ENCODE measurements at places on chromosomes 4 and X.

GRCh38 chr4:7021930-7022664 lies 21.1 kb upstream of the TADA2B start:
- peak; percentile 82 for DNase-seq

- no peak for DNase-seq
Observed at GRCh38 chr4:186082221-186082620, 13.3 kb downstream of the TLR3 start.

GRCh38 chr4:69823481-69824186 lies 36.3 kb downstream of the SULT1E1 start:
- DNase-seq: no peak

DNA sequence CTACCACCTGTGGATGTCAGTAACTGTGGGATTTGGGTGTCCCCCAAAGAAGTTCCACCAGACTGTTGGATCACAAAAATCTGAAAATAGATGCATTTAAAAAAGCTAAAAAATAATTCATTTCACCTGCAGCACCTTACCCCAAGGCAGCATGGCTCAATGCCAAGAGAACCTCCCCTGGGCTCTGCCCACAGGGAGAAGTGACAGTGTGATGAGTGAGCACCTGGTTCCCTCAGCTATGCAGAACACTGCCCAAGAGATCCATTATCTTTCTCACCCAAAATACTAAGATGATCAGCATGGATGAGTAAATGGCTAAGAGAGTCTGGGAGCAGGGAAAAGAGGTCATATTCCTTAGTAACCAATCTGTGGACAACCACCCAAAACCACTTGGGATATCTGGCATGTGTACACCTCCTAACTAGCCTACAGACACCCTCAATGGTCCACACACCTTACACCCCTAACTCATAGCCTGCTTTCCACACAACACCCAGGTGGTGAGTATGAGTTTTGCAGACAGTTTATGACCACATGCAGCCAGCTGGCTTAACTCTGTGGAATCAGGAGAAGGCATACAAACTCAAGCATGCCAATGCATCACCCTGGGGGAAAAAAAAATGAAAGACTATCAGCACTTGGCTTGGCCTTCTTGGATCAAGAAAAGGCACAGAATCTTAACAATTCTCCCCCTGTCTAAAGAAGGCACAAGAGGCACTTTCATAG lies 416.5 kb upstream of the SMIM31 start:
- no peak for DNase-seq

DNA sequence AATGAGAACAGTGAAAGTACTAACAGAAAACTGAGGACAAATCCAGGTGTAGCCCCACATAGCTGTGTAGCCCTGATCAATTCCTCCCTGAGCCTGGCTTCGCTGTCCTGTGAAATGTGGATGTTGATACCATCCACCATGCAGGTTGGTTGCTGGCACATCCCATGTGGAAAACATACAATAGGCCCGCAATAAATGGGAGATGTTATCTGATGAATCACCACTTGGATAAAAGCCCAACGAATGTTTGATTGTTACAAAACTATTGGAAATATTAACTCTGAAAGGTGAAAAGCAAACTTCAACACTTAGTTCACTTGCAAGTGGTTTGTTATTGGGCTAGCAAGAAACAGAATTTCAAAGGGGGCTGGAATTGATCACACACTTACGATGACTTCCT lies 186.3 kb upstream of the FTHL17 start:
- DNase-seq: no peak

- no peak for DNase-seq
Observed at GRCh38 chrX:67700602-67701001, 156.8 kb downstream of the AR start.

- no peak for DNase-seq
Observed at GRCh38 chr4:159175989-159176375, 73.1 kb downstream of the RAPGEF2 start.

GRCh38 chr4:23874536-23874901 lies 15.3 kb downstream of the PPARGC1A start:
- DNase-seq: no peak

DNA sequence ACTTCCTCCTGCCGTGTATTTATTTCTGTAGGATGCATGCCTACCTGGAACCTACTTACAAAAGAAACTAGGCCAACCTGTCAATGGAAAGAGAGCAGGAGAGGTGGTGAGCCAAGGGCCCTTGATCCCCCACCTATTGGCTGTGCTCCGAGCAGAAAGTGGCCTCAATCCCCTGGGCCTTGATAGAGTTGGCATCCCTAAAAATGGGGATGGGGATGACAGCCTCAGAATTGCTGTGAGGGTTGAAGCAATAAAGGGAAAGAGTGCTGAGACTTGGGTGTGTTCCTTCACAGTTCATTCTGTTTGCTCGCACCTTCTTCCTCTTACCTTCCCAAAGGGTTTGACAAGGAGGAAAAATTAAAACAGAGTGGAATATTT lies 314.7 kb downstream of the STK32B start:
- no peak for DNase-seq

DNA sequence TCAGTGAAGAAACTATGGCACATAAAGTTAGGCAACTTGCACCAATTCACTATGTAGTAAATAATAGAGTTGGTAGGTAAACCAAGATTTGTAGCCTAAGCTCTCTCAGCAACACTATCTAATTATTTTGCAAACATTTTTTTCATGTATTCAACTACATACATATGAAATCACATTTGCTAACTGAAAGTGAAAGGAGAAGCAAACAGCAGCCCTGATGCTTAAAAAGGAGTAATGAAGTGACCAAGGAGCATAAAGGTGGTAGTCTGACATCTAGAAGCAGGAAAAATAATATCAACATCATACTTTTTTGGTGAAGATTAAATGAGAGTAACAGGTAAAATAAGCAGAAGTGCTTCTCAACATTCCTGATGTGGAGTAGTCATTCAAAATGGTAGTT lies 603.7 kb downstream of the GRXCR1 start:
- no peak for DNase-seq

DNA sequence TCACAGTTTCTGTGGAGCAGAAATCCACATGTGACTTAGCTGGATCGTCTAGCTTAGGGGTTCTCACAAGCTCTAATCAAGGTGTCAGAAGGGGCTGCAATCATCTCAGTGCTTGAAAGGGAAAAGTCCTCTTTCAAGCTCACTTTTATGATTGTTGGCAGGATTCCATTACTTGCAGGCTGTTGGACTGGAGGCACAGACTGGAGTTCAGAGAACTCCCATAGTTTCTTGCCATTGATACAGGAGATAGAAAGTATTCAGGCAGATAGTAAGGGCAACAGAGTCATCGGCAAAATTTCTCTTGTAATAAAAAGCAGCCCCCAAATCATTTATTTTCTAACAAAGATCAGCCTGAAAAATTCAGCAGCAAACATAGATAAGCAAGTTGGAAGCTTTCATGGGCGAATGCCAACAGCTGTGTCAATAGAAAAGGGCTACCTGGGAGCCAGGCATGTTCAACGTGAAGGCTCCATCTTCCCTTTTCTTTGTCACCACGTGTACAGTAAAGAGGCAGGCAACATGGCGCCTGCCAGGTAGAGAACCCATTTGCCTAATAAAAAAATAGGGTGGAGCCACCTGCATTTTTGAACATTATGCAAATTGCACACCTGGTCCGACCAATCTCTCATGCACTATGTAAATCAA lies 64.4 kb downstream of the CXCL13 start:
- DNase-seq: no peak

DNA sequence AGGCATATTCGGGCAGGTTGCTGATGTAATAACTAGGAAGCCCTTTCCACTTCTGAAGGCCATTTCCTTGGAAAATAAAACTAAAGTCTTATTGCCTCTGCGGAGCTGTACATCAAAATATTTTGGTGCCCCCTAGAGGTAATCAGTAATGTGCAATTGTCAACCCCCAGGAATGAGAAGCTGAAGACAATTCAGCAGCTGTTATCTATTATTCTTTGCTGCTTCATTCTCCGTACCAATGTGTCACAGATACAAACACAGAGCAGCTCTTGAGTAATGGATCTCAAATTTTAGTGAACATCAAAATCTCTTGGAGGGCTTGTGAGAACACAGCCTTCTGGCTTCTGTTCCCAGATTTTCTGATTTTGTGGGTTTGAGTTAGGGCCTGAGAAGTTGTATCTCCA lies 3.5 kb upstream of the SLIT2 start:
- DNase-seq: peak; percentile 86

DNA sequence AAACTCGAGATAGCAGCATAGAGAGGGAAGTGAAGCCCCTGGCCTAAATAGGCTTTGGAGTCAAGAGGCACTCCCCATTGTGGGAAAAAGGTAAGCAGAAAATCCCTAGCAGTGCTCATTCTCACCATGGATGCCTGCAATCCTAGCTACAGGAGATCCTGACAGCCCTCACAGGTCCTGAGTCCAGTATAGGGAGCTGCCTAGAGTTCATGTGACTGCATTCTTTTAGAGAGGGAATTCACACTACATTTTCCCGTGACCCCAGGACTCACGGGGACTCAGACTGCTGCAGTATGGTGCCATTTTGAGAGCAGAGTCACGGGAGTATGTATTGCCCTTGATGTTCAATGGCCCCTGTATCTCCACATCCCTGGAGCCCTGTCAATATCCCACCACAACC lies 82.4 kb downstream of the MAGED1 start:
- DNase-seq: no peak

GRCh38 chrX:132900633-132901293 lies 57.7 kb downstream of the HS6ST2 start:
- DNase-seq: no peak

- no peak for DNase-seq
Observed at GRCh38 chr4:42078184-42078801, 74.2 kb downstream of the BEND4 start.

- DNase-seq: no peak
Observed at GRCh38 chr4:48896845-48897244, 9.7 kb downstream of the OCIAD2 start.

DNA sequence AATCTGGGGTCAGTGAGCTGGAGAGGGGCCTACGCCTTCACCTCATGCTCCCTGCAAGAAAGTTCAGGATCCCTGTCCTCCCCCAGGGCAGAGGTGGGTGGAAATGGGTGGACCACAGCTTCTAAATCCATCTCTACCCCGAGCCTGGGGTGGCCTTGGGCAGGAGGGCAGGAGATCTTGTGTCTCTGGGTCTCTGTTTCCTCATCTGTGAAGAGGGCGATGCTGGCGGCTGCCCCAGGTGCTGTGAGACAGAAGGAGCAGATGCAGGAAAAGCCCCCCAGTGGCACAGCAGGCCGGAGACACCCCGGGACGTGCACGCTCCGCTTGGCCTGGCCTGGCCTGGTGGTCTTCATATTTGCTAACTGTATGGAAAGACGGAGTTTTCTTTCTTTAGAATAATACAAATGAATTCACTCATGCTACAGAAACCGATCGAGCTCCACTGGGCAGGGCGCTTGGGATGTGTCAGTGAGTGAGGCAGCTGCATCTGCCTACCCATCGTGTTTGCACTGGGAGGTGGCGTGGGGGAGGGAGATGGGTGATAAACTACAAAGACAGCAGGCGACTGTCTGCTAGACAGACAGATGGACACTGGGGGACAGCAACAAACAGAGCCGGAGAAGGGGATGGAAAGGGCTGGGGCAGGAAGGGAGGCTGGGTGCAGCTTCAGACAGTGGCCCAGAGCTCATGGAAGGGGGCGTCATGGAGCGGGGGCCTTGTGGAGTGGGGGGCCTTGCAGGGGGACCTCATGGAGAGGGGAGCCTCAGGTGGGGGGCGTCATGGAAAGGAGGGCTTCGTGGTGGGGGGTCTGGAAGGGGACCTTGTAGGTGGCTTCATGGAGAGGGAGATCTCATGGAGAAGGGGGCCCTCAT lies 136.2 kb downstream of the CPZ start:
- DNase-seq: no peak

DNA sequence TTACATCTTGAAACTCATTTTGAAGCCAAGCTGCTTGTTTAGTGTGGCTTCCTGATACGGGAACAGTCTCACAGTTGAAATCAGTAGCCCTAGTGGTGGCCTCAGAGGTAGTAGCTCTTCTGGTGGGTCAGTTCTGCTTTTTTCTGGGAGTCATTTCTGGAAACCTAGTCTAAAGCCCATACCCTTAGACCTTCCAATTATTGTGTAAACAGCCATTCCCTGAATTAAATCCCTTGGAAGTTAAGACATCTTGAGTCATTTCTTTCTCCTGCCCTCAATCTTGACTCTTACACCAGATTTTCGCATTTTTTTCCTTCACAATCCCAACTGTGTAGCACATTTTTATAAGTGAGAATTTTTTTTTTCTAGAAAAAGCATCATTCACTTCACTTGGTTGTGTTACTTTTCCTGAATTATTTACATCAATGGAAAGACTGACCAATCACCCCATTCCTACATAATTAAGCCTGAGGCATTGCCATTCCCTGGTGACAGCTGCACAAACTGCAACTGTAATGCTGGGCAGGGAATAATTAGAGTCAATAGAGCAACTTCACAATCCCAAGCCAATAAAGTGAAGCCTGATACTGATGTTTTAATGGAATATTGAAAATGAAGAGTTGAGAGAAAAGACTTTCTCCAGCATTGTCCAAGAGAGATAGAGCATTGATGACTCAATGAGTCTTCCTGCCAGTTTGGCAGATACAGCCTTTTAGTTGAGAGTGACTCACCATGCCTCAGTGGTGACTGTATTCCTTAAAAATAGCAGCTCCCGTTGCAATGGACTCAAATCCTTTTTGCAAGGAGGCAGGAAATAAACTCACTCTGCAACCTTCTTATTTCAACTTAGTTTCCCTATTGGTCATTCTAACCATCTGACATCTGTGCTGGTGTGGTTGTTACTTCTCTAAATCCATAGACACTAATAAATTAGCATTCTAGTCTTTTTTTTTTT lies 13.0 kb upstream of the SEPSECS start:
- peak; percentile 96 for DNase-seq

DNA sequence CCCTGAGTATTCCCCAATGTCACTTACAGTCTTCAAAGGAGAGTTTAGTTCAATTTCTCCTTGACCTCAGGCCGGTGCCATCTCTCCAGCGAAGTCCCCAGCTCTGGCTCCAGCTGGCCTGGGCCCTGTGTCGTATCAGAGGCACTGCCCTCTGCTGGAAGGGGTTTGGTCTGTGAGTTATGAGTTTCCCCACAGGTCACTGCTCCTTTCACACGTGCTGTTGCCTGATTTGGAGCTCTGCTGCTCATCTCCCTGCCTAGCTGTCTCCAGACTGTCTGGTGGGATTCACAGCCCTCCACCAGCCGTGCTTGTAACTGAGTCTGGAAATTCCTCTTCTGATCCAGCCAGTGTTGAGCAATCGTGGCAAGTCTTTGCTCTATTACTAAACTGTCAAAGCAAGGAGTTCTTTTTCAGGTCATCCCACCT lies at the start of gene RAP2C:
RAP2C (minus strand) TSS at position 105 of the 426 bp plus-strand sequence. CDS start 2,179 bp downstream, outside the sequence.
- DNase-seq: no peak

GRCh38 chrX:97743014-97743413 lies 859.3 kb downstream of the RPA4 start:
- no peak for DNase-seq

Data from GM04504 (cell line).